ENCODE measurements at places on chromosomes 4 and X.

GRCh38 chr4:19256823-19257222 is 994.9 kb upstream of the SLIT2 start:
- DNase-seq = no peak

DNA sequence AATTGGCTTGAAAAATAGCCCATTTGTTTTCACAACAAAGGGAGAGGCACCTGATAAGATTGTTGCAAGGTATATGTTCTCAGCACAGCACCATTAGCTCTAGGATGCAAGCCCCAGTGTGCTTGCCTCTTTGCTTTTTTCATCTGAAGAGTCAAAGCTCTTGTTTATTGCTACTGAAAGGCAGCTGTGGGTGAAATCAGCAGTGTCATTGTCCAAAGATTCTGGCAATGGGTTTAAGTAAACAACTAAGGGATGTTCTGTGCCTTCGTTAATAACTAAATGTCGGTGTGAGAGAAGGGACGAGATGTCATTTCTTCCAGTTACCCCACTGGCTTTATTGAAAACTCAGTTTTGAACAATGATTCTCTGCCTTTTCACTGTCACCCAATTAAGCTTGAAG is 567.7 kb downstream of the KCNIP4 start:
- no peak for DNase-seq

GRCh38 chrX:18591834-18592233 is 80.1 kb downstream of the RS1 start:
- DNase-seq = no peak

DNA sequence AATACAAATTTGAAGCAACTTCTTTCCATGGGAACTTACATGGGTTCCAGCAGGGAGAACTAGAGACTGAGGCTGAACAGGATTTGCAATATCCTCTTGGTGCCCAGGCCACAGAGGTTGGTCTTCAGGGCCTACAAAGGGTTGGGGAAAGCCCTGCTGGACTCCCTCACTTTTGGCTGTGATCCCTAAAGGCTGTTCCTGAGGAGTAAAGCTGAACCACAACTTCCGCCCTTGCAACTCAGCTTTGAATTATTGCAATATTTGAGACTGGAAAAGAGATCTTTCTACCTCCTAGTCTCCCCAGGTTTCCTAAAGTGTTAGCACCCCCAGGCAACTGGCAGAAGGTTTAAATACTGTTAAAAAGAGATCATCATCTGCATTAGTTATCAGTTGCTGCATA is 26.9 kb downstream of the DCHS2 start:
- DNase-seq = no peak

GRCh38 chr4:54363037-54363436 is 133.9 kb downstream of the PDGFRA start:
- no peak for DNase-seq

All from effector CD4-positive, alpha-beta T cell (primary cell).